NK-92 treated with Interleukin-12 subunit alpha and Interleukin-12 subunit beta, amount 100 ng/mL, for 24 hours (cell line): ENCODE measurements at places on chromosomes 7 and 10.
A peak's percentile ranks its signal among the peaks of the same experiment; 100 is the strongest.

DNA sequence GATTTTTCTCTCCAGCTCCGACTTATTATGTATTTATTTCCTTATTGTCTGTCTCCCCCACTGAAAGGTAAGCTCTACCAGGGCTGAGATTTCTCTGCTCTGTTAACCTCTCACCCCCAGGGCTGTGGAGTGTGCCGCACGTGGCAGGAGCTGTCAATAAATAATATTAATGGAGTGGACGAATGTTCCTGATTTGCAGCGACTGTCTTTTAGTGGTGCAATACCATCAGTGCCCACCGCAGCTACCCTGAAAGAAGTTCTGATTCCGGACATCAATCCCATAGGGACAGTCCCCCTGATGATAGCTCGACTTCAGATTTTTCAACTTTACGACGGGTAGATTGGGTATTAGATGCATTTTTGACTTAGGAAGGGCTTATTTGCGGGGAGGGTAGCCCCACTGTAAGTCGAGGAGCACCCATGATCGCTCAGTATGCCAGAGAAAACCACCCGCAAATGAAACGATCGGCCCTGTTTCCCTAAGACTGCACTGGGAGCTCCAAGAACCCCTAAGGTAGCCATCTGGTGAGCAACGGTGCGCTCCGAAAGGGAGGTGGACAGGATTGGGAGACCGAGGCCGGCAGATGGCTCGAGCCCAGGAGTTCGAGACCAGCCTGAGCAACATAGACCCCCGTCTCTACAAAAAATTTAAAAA, 986 bp upstream of the PPP2R2D start:
- DNase-seq: no peak

DNA sequence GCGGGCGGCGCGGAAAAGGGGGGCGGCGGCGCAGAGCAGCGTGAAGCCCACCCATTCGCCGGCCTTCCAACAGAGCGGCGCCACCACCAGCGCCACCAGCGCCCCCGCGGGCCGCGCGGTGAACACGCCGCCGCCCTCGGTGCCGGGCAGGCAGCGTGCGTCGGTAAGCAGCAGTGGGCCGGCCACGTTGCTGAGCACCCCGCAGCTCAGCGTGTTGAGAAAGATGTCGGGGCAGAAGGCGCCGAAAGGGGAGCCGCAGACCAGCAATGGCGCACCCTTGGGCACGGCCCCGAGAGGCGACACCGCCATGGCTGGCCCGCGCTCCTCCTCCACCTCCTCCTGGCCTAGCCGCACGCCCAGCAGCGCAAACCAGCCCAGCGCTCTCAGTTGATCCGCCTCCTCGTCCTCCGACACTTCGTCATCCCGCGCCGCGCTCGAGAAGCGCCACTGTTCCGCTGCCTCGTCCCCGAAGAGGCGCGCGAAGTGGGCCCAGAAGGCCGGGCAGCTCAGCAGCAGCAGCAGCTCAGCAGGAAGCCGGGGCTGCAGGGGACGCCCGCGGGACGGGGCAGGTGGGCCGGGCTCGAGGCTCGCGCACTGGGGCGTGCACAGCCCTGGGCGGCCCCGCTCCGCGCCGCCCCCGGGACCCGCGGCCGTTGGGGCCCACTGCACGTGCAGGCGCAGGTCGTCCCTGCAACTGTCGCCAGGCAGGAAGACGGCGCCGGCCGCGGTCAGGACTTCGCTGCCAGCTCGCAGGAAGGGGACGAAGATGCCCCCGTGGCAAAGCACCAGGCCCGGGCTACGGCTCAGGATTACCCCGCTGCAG, 623 bp downstream of the TYSND1 start:
- DNase-seq: peak; percentile 54

GRCh38 chr10:124092860-124093773, at the start of gene CHST15:
CHST15 (minus strand) TSS chr10:124093598; CDS start chr10:124046212, 47,386 bp downstream.
- DNase-seq: no peak

DNA sequence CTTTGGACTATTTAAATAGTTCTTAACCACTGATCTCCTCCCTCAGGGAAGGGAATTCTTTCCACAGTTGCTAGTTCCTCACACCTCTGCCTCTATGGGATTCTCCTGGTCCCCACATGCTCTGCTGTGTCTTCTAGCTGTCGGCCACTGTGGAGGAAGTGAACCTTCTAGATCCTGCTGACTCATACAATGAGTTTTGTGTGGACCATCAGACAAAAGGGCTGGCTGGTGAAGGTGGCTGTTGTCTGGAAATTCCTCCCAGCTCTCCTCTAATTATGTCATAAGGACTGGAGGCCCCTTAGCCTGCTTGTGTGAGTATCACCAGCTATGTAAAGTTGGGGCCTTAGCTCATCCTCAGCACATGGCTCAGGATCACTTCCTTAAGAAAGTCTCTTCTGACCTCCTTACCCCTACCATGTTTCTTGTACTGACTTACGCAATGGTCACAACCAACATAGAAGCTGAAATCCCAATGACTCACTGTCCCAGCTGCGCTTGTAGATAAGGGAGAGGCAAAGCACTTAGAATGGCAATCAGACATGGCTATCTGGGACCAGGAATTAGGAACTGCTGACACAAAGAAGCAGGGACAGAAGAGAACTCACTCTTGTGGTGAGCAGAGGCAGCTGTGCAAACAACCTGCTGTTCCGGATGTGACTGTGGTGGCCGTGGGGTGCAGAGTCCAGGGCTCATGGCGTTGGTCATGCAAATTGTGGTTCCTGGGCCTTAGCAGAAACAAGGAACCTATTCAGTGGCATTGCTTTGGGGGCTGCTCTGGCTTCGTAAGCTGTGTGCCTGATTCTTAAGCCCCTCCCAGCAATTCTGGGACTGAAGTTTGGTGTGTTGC, 2.5 kb upstream of the MACC1 start:
- peak; percentile 50 for DNase-seq
